RCC 7860 (cell line): ENCODE measurements at places on chromosomes 2 and 18.
A peak's percentile ranks its signal among the peaks of the same experiment; 100 is the strongest.

DNA sequence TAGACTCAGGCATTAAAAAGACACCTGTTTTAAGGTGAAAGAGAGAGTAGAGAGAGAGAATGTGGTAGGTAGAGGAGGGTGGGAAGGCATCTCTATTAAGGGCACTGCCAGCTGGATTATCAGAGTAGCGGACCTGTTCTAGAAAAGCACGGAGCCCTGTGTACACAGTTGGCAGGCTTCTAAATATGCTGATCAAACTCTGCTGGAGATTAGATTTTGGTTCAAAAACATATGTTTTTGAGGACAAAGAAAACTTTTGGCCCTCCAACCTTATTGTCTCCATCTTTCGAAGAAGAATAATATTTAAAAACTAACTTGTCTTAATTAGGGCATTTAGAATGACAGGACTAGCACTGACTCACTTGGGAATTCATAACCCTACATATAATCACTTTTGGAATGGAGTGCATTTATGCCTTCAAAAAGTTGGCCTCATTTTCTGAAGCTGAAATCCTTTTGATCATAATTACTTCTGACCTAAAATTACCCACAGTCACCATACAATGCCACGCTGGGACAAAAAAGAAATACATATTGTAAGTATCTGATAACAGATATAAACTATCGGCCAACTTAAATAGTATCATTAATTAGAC is 254.6 kb downstream of the MEIS1 start:
- DNase-seq, result no peak

DNA sequence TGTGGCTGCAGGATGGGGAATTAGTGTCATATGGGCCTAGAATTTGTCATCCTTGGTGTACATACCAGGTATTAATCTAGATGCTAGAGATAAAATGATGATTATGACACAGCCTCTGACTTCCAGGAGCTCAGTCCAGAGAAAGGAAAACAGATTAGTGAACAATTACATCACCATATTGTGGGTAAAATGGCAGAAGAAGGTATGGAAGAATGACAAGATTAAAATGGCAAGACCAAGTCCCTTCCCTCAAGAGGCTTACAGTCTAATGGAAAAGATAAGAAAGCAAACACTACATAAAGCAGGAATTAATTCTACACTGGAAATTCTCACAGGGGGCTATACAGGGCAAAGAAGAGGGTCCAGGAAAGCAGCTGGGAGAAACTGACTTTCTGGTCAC is 25.9 kb upstream of the TYMS start:
- DNase-seq, result no peak

GRCh38 chr2:150595803-150596470 is 108.5 kb upstream of the RND3 start:
- DNase-seq, result no peak

DNA sequence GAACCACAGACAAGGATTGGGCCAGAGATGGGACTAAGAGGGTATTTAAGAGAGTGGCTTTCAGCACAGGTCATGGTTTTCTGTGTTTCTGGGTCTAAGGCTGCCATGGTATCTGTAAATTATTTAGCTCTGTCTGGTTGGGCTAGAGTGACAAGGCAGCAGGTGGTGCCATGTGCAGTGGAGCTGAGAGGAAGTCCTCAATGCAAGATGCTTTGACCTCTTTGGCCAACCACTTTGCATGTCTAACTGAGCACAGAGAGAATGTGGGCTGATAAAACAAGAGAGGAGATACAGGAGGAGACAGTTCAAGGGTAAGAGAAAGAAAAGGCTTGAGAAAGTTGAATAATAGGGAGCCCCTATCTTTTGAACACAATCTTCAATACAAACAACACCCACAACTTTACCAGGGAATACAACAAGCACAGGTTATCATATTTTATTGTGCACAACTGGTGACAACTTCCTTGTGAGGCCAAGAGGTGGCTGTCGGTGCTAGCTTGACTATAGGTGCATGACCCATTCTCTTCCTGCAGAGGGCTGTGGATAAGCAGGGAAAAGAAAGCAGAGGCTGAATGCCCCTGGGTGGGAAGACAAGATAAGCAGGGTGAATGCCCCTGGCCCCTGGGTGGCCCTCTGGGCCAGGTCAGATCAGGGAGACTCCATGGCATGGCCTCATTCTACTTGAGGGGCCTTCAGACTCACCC is 12.3 kb downstream of the FLACC1 start:
- DNase-seq, result no peak

GRCh38 chr2:100052650-100053049 is 89.7 kb downstream of the AFF3 start:
- no peak for DNase-seq

- no peak for DNase-seq
Observed at GRCh38 chr2:80040226-80040625, 264.3 kb downstream of the LRRTM1 start.

DNA sequence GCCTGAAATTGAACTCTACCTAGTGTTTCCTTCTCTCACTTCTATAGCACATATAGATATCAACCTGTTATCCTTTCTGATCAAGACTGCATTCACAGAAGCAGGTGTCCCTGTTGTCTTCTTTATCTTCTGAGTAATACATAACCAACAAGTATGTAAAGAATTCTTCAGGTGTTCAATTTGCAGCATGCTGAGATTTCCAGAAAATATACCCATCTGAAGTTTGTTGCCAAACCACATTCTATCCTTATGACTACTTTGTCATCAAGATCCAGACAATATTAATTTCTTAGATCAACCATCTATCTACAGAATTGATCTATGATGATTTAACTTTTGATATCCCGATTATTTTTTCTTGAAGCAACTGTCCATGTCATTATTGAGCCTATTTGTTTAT is 69.5 kb downstream of the TGFA start:
- no peak for DNase-seq

DNA sequence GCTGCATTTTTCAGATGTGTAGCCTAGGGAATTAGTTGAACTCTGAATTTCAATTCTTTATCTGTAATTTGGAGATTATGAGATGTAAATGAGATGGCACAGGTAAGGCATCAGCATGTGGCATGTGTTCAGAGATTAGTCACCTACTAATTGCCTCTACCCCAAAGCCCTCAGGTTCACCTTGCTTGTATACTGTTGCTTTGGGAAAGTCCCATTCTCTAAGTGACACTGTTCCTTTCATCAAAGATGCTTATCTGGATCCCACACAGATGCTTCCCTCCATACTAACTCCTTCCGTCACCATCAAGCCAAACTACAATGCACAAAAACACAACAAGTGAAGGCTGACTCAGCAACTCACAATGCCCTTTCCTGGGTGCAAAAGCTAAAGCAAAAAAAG is 143.7 kb downstream of the LRATD1 start:
- DNase-seq, result no peak

GRCh38 chr2:74250189-74250631 is 51.8 kb downstream of the MTHFD2 start:
- DNase-seq, result peak; percentile 28

DNA sequence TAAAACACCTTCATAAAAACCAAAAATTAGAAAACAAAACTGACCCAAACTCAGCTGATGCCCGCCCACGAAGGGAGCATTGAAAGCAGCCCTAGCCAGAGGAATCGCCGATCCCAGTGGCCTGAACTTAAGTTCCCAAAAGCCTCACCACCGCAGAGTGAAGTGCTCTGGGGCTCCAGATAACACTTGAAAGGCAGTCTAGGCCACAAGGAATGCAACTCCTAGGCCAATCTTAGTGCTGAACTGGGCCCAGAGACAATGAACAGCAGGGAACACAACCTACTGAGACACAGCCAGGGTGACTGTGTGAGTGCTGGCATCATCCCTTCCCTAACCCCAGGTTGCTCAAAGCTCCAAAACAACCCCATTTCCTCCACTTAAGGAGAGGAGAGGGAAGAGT is 59.6 kb upstream of the CHN1 start:
- DNase-seq, result no peak

GRCh38 chr2:20103530-20103929 is 52.1 kb upstream of the LAPTM4A start:
- peak; percentile 32 for DNase-seq

- DNase-seq, result no peak
Observed at GRCh38 chr18:433960-434359, 66.5 kb downstream of the COLEC12 start.

DNA sequence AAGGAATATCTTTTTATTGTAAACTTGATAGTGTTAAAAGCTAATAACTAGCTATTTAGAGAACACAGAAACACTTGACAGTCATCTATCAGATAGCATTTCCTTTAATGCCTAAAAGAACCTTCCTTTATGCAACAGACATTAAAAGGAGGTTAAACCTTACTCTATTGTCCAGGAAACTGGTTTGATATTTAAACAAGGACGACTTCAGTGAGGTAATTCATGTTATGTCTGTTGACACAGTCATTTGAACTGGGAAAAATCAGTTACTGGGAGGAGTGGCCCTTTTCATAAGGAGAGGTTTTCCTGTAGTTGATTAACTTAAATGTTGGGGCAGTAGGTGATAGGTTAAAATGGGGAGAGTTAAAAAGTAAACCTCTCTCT is 6.7 kb downstream of the TGIF1 start:
- DNase-seq, result peak; percentile 88

- DNase-seq, result no peak
Observed at GRCh38 chr2:48695991-48696390, 59.5 kb downstream of the LHCGR start.

GRCh38 chr2:71292159-71292558 is 39.4 kb upstream of the ZNF638 start:
- no peak for DNase-seq

- DNase-seq, result peak; percentile 61
Observed at GRCh38 chr2:69582582-69583176, 60.9 kb downstream of the AAK1 start.

DNA sequence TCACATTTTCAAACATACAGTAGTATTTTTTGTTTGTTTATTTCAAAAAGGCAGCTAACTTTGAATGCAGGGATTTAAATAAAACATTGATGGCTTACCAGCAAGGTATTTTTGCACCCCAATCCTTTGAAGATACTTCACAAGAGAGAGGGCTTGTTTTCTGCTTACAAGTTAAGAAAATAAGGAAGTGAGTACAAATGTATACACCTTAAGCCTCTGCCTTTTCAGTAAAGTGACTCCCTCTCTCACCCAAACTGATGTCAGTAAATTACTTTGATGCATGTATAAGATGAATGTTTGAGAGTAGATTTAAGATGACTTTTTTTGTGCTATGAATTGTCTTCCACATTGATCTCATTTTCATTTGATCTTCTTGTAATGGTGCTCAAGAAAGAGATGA is 820.0 kb downstream of the CPS1 start:
- DNase-seq, result no peak

DNA sequence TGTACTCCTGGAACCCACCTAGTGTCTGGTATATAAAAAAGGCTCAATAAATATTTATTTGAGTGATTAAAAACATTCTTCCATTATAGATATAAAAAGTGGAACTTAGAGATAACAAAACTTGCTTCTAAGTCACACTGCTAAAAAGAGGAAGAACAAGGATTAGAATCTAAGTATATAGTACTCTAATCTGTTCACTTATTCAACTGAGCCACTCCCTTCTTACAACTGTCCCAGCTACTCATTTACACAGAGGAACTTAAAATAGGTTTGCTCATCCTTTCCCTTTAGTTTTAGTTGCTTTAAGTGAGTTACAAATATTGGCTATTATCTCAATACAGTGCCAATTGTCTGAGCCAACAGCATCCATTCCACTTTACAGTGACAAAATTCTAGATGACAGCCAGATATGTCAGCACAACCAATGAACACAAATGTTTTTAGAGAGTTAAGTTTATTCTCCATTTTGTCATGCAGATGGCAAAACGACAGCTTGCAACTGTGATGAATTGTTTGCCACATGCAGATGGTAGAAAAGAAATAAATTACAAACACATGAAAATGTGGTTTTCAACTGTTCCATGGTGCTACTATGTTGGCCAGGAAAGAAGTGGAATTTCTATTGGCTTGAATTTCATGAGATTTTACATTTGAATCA is 280.7 kb upstream of the ZC3H15 start:
- no peak for DNase-seq

- DNase-seq, result no peak
Observed at GRCh38 chr18:60506190-60506589, 133.6 kb upstream of the MC4R start.

GRCh38 chr2:215425021-215425782 is 10.7 kb downstream of the FN1 start:
- DNase-seq, result no peak

DNA sequence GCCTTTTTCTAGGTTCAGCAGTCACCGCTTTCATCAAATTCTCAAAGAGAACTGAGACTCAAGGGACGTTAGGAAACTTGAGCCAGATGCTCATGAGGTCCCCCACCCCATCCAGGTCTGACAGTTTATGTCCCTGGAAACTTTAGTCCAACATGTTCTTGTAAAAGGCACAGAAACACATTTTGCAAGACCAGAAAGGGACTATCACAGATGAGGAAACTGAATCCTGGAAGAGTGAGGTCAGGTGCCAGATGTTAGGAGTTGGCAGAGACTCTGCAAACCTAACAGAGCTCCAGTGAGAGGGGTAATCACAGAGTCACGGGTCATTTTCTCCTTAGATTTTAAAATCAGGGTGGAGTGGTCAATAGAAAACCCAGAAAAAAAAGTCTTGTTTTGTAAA is 76.6 kb downstream of the RDH14 start:
- DNase-seq, result no peak

GRCh38 chr2:61380056-61380881 is 90.6 kb downstream of the USP34 start:
- DNase-seq, result no peak

- no peak for DNase-seq
Observed at GRCh38 chr2:5915881-5916310, 223.7 kb downstream of the SOX11 start.

- no peak for DNase-seq
Observed at GRCh38 chr2:157662401-157662800, 33.7 kb upstream of the ACVR1C start.

GRCh38 chr2:144648837-144649465 is 129.0 kb upstream of the ZEB2 start:
- DNase-seq, result no peak

DNA sequence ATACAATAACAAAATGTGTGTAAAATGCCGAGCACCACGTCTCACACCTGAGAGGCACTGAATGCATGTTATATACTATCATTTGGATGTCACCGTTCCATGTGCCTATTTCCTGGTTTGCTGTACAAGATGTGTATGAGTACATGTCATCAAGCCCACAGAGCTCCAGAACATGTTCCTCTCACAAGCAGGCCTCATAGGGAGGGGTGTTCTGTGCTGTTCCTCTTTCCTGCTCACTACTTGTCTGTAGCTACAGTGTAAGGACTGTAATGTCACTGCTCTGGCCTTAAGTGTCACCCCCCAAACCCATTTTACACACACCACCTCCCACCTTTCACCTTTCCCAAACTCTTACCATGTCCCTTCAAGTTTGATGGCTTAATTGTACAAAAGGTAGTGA is 1.8 kb downstream of the AFF3 start:
- DNase-seq, result no peak

- DNase-seq, result no peak
Observed at GRCh38 chr18:22427822-22428549, 10.3 kb upstream of the CTAGE1 start.
